ENCODE measurements at places on chromosomes 3 and 15. TPM values are rescaled to one million over a fixed set of nuclear protein-coding genes. Genes with fewer than 3 reads are reported as not detected.

Gene FSD2
- total RNA-seq = not detected

Gene CYB561D2
- total RNA-seq = 29.0 TPM

Gene OCA2
- not detected for total RNA-seq

Gene ETV5
- 18.5 TPM for total RNA-seq

Data from smooth muscle cell of bladder (primary cell).